AG10803 (cell line): ENCODE measurements at places on chromosomes 1 and 21.

DNA sequence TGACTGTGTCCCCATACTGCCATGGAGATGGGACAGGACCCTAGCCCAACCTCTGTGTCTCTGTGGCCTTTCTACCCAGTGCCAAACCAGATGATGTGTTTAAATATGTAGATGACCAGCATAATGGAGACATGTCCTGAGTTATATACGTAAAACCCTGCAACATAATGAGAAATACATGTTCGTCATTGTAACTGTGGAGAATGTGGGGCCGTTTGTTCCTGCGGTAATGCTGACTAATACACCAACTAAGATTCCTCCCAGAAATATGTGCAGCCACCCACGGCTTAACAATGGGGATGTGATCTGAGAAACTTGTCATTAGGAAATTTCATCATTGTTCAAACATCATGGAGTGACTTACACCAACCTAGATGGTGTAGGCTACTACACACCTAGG lies 71.7 kb upstream of the SIM2 start:
- DNase-seq, result peak; percentile 52

DNA sequence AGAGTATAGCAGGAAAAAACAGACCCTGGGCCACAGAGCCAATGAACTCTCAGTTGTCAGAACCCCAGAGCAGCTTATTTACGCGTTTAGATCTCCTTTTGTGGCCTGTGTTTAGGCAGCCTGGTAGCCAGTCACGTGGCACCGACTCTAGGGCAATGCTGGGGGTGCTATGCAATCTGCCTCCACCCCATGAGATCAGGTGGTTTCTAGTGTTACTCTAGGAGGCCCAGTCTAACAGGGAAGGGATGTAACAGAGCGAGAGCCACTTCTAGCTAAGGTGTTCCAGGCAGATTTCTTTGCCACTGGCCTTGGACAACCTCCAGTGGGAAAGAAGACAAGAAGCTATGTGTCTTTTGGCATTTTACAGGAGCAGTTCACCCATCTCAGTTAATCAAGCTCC lies 12.0 kb upstream of the A3GALT2 start:
- no peak for DNase-seq

GRCh38 chr1:9367806-9368205 lies 75.1 kb downstream of the SPSB1 start:
- DNase-seq, result no peak

DNA sequence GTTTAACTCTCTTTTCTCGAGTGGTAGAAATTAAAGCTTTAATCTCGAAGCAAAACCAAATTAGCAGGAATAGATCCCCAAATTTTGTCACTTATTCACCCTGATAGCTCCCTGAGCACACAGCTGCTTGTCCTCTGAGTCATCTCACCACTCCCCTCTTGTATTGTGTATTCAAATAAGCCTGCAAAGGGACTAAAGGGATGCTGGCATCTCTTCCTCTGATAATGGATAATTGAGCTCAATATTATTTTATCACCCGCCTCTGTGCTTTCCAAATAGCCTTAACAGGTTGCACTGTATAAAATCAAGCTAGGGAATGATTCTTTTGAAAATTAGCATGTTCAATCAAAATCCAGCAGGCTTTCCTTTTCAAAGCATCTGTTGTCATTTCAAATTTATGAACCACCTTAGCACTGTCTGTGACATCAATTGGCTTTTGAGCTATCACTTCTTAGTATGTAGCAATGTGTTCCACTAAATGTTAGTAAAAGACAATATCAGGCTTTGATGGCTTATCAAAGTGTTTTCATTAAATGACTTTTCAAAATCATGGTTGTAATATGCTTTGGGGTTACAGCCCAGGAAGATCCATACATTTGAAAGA lies 561.6 kb downstream of the PLA2G4A start:
- no peak for DNase-seq

DNA sequence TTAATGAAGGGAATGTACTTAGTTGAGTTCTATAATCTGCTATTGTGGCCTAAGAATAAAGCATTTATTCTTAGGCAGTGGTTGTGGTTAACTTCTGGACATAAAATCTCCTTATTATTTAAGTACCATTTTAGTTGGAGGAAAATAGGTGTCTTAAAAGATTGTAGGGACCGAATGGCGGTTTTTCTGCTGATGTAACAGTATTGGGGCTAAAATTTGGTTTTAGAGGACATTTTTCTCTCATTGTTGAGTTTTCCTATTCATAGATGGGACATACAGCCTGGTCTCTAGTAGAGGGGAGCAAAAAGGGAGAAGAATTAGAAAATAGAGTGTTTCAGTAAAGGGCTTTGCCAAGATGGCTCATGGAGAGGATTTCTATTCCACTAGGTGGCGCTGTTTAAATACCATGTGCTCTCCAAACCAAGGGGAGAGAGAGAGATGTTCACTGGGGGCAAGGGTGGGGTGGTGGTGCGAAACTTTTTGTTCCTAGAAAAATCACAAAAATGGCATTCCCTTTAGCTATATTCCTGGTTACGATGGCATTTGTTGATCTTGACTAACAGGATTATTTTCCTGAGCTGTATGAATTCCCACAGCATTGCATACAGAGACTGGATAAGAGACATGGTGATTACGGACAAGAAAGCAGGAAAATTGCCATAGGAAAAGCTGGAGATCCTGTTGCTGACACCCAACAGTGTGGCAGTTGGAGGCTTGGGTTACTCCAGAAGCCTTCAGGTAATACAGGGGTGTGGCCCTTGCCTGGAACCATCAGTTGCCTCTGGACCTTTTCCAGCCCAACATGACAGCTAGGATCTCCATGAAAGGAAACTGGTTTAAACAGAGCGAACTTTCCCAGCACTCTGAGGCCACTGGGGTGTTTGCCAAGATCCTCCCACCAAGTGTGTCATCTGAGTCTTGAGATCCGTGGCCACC lies 18.2 kb upstream of the FCGR2A start:
- DNase-seq, result peak; percentile 54

GRCh38 chr1:183051546-183051945 lies 28.3 kb downstream of the LAMC1 start:
- no peak for DNase-seq

DNA sequence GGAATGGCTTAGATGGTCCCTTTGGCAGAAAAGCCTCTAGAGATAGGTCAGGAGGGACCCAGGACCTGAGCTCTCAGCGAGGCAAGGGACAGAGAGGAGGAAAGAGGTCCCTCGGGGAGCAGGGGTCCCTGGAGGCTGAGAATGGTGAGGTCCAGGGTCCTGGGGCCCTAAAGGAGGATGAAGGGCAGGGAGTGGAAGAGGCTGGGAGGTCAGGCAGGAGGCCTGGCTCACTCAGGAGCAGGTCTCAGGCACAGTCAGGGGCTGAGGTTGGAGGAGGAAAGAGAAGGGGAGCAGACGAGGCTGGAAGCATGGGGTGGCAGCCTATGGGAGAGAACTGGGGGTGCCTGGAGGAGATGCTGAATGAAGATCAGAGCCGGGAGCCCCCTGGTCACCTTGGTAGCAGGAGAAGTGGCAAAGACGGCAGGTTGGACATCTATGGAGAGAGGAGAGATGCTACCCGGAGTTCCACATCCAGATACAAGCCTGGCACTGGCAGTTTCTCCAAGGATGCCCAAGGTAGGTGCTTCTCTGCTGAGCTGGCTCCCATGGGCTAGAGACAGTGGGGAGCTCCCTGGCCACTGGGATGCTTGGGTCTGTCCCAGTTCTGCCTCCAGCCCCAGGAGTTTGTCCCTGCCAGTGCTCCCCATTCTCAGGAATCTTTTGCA lies 22.6 kb downstream of the IGFN1 start:
- DNase-seq, result no peak

GRCh38 chr1:167629681-167630567 lies at the start of gene RCSD1:
TSS of gene RCSD1 (plus strand) at chr1:167630232. CDS start at chr1:167630424, 192 bp downstream.
- no peak for DNase-seq

- no peak for DNase-seq
Observed at GRCh38 chr1:109787211-109787844, 23.6 kb upstream of the EPS8L3 start.

DNA sequence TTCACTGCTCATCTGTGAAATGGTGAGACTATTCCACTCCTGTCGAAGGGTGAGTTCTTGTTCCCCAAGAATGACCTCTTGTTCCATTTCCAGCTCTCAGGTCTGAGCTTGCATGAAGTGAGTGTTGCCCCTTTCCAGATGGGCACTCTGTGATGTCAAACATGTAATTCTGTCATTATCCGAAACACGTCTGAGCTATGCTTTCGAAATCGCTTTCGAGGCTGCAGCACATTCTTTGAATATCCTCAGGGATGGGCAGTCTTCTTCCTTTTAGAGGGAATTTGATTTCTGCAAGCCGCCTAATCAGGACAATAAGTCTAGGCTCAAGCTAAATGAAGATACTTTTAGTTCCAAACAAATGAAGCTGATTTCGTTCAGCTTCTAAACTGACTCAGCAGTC lies 15.1 kb downstream of the NFASC start:
- peak; percentile 84 for DNase-seq

DNA sequence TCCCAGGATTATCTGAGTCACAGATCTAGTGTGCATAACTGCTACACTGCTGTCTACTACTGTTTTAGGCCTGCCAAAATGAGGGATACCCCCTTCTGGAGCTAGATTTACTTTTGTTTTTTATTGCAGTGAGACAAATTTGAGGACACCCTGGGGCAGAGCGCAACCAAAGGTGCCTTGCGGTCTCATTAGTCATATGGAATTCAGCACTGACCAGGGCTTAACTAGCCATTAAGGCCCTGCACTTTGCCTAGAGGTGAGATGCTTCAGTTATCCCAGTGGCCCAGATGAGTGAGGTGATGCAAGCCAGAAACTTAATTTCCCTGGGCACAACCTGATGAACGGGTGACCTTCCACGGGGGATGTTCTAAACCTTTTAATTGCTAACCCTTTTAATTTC lies 998 bp upstream of the SPAG17 start:
- DNase-seq, result no peak

GRCh38 chr1:92117526-92117925 lies 37.4 kb downstream of the BTBD8 start:
- DNase-seq, result no peak

GRCh38 chr1:14845851-14846250 lies 247.4 kb downstream of the KAZN start:
- no peak for DNase-seq

- DNase-seq, result peak; percentile 79
Observed at GRCh38 chr1:198155253-198155652, 1.5 kb upstream of the NEK7 start.

DNA sequence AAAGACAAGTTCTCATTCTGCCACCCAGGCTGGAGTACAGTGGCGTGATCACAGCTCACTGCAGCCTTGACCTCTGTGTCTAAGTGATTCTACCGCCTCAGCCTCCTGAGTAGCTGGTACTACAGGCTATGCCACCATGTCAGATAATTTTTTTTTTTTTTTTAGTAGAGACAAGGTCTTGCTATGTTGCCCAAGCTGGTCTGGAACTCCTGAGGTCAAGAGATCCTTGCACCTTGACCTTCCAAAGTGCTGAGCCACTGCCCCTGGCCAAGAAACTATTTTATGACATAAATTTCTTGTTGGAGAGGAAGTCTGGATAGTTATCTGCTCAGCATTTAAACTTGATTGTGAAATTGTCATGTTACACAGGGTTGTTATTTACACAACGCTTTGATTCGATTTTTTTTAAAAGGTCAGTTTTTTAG lies 2.1 kb downstream of the SCCPDH start:
- DNase-seq, result no peak

GRCh38 chr1:115782571-115783281 lies 14.2 kb upstream of the CASQ2 start:
- DNase-seq, result peak; percentile 89
